ENCODE measurements at places on chromosomes 5 and 9.

- DNase-seq, result no peak
Observed at GRCh38 chr5:100901821-100902341, 1.2 kb downstream of the ST8SIA4 start.

GRCh38 chr5:123937230-123937629, 425.3 kb downstream of the CSNK1G3 start:
- peak; percentile 65 for DNase-seq

DNA sequence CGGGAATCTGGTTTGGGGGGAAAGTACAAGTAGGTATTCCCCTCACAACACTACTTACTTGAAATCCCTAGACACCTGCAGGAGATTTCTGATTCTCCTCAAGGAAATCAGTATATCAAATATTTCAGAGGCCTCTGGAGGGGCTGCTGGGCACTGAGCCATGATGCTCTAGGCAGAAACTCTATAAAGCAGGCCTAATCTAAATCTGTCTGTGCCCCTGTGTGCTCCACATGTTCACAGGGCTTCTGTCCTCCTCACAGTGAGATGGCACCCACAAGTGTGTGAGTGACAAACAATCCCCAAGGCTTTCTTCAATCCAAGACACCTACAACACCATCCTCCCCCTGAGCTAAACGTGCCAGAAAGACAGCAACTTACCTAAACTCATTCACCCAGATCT, 39.0 kb downstream of the NIPSNAP3B start:
- no peak for DNase-seq

DNA sequence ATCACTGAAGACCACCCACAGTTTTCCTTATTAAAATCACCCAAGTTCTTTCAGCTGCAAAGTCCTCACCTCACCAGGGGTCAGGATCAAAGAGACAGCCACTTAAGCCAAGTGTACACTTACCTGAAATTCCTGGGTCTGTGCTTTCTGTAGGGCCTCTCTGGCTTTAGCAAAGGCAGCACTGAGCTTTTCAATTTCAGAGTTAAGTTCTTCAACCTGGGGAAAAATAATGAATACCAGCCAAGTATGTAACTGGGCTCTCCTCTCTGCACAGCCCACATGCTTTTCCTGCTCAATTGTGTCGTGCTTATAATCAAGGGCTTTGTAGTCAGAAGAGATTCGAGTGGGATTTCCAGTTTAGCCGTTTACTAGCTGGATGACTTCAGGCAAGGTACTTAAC, 55.1 kb downstream of the CDK5RAP2 start:
- DNase-seq, result no peak

DNA sequence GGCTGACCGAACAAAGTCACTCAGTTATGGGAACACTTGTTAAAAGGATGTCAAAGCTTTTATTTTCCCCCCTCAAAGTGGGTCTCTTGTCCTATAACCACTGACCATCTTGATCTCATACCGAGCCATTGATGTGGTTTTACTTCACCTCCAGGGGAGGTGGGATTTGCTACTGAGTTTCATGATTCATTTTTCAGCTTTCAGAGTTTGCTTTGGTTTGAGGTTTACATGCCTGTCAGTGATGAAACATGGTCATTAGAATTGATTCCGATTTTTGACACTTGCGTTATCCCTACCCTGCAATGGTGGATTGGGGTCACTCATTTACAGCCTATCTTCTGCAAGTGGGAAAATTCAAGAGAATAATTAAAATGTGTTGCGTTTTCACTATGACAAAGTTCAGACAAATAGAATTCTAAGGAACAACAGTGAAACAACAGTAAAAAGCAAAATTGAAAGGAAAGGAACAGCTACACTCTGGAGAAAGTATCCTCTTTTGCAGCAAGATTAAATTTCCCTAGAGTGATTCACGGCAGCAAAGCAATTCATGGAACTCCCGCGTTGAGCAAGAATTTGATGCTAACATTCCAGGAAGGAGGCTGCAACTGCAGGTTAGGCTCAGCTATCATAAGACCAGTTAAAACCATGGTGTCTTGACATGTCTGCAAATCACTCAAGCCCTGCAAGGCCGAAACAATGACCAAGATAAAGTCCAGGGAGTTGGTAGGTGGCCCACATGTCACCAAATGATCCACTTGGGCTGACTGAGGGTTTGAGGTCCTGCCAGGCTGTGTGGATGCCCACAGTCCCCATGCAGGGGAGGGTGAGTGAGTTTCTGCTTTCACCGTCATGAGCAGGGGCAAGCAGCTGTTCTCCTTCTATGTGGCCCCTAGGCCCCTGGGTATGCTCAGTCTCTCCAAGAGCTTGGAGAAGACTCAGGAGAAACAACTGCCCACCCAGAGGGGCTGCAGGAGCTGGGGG, 9.4 kb downstream of the GADD45G start:
- no peak for DNase-seq

- DNase-seq, result peak; percentile 3
Observed at GRCh38 chr5:31270396-31270795, 76.9 kb downstream of the CDH6 start.

- no peak for DNase-seq
Observed at GRCh38 chr5:124462751-124463150, 283.7 kb downstream of the ZNF608 start.

DNA sequence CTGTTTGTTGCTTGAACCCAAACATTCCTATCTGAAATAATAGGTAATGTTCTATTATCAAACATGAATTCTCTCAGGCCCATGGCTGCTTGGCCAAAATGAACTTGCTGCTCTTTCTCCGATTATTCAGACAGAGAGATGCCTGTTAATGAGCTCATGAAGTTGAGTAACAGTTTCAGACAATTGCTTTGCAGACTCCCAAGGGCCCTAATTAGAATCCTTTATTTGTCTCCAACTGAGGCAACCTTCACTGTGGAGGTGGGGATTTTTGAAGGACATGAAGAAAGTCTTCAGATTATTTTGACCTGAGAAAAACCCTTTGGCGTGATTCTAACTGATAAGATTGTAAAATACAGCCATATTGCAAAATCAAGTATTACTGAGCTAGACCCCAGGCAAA, 466.7 kb downstream of the NFIB start:
- no peak for DNase-seq

DNA sequence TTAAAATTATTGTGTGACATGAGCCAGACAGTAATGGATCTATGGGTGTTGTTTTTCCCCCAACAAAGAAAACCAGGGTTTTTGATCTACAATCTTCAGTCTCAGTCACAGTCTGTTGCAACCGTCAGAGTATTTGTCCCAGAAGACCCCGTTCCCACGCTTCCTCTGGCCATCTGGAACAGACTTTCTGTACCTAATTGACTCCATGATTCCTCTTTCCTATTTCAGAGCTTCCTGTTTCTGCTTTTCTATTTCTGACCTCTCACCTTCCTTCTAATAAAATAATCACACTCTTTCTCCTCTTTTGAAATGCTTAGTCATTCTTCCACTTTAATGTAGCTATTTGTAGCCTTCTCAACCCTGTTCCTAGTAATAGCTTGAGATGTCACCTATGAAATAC, 1044.8 kb downstream of the DTWD2 start:
- no peak for DNase-seq

DNA sequence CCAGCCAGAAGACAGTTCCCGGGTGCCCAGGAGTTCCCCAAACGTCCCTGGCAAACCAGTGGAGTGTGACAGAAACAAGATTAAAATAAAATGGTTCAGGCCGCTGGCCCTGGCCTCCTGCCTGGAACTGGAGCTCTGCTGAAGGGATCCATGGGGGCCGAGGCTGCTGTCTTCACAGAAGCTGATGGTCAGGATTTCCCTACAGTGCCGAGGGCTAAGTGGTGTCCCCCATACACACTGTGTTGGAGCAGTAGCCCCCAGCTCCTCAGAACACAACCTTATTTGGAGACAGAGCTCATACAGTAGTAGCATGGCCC, 55.9 kb downstream of the MRPL36 start:
- DNase-seq, result no peak

- no peak for DNase-seq
Observed at GRCh38 chr5:31617867-31618266, 21.1 kb upstream of the PDZD2 start.

- DNase-seq, result peak; percentile 40
Observed at GRCh38 chr9:4973902-4974301, 11.2 kb upstream of the JAK2 start.

DNA sequence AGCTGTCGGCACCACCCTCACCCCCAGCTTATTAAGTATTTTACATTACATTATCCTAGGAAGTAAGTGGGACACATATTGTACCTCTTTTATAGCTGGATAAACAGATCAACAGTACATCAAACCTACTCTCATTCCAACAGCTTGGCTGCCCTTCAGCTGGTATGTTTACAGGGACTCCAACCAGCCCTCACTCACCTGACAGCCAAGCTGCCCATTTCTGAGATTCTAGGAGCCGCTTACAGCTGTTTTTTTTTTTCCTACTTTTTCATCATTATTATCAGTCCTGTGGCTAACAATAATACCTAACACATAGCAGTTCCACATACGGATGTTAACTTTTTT, 13.4 kb upstream of the CREBRF start:
- DNase-seq, result no peak

GRCh38 chr9:71768388-71769174, at the start of gene CEMIP2:
Gene CEMIP2 (minus strand): TSS chr9:71768513. CDS start chr9:71750373, 18,140 bp downstream.
- DNase-seq, result peak; percentile 71

DNA sequence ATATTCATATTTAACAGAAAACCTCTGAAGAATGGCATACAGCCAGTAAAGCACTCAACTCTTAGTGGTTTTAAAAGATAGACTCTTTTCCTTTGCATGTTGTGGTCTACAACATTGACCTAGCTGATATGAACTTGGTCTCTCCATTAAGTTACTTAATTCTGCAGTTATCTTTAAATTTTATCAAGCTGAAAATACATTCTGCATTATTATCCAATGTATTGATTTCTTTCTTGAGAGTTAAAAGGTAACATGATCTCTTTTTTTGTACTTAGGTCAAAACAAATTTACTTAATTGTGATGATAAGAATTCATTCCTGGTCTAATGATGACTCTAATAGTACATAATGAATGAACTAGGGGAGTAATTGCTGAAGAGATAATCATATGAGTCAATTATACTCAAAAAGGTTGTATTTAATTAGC, 132.9 kb downstream of the STARD4 start:
- no peak for DNase-seq

DNA sequence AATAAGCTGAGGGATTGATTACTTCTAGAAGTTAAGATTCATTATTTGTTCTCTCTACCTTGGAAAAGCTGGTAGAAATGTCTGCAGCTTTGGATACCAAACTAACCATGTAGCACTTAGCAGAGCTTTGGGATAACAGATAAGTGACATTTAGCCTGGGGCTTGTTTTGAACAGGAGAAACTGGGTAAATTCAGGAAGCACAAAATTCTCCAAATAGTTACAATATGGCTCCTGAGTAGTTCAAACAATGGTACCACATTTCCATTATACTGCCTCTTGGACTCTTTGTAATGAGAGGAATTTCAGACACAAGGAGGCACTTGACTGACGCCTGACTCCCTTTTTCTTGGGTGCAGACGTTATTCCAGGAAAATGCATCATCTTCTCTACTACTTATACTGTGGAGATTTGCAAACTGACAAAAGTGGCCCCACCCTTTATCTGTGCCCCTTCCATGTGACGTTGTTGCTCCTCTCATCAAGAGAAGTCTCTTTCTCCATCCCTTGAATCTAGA, 22.5 kb downstream of the PRUNE2 start:
- no peak for DNase-seq

GRCh38 chr5:145579301-145579700, 255.8 kb downstream of the PRELID2 start:
- DNase-seq, result no peak

DNA sequence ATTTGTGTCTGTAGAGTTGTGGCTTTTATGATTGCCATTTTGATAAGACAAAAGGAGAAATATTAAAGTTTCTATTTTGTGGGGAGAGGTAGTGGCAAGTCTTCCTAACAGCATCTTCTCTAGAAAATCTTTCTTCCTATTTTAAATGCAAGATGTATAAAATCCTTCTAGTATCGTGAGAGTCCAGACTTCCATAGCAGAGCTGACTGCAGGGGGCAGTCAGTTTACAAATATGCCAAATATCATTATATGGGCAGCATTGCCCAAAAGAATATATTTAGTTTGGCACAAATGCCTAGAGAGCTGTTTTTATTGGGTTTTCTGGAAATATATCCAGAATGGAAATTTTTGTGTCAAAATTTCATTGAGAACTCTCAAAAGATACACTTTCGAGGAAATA, 82.1 kb upstream of the ALDH1A1 start:
- DNase-seq, result no peak

GRCh38 chr5:129653442-129653841, 94.5 kb upstream of the MINAR2 start:
- no peak for DNase-seq

- no peak for DNase-seq
Observed at GRCh38 chr5:1111727-1112289, at the start of gene SLC12A7. Gene SLC12A7 (minus strand): TSS chr5:1112063. CDS start chr5:1111991, 72 bp downstream.

- DNase-seq, result no peak
Observed at GRCh38 chr5:59800347-59800893, 93.1 kb downstream of the PDE4D start.

DNA sequence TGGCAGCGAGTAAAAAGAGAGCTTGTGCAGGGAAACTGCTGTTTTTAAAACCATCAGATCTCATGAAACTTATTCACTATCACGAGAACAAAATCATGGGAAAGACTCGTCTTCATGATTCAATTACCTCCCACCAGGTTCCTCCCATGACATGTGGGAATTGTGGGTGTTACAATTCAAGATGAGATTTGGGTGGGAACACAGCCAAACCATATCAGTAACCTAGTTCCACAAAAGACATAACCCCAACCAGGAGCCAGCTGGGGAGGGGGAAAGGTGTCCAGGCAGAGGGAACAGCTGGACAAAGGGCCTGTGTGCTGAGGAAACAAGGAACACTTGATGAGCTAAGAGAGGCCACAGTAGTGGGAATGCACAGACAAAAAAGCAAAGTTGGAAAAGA, 71.1 kb downstream of the BASP1 start:
- DNase-seq, result no peak

GRCh38 chr5:160023007-160023907, 14.3 kb downstream of the TTC1 start:
- DNase-seq, result no peak

DNA sequence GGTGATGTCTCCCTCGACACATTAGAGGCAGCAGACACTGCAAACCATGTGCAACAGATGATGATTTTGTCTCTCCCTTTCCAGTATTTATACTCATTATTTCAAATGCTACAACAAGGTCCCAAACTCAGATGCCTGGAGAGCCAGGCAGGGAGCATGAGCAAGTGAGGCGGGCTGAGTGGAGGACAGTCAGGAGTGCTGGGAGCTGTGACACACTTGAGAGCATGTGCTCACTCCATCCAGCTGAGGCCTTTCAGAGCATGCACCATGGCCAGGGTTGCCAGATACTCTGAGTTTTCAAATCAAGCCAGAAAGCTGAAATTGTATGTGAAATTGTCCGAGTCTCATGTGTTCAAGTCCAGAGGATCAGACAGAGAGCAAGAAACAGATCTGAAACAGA, 55.8 kb upstream of the SLC2A8 start:
- DNase-seq, result no peak

GRCh38 chr5:142785206-142785605, 15.0 kb downstream of the ARHGAP26 start:
- DNase-seq, result no peak

GRCh38 chr9:96721731-96722429, 56.0 kb downstream of the ZNF510 start:
- peak; percentile 6 for DNase-seq

- DNase-seq, result peak; percentile 93
Observed at GRCh38 chr5:95857185-95857945, 34.8 kb upstream of the GLRX start.

Data from HepG2 (cell line).